ENCODE measurements at places on chromosomes 3 and 15.
A peak's percentile ranks its signal among the peaks of the same experiment; 100 is the strongest.

- DNase-seq: no peak
Measured at GRCh38 chr3:186273586-186273985, 88.4 kb downstream of the DGKG start.

GRCh38 chr15:85753791-85754452, 40.8 kb downstream of the KLHL25 start:
- DNase-seq: no peak

- DNase-seq: no peak
Measured at GRCh38 chr15:100612539-100612938, 10.2 kb downstream of the ASB7 start.

DNA sequence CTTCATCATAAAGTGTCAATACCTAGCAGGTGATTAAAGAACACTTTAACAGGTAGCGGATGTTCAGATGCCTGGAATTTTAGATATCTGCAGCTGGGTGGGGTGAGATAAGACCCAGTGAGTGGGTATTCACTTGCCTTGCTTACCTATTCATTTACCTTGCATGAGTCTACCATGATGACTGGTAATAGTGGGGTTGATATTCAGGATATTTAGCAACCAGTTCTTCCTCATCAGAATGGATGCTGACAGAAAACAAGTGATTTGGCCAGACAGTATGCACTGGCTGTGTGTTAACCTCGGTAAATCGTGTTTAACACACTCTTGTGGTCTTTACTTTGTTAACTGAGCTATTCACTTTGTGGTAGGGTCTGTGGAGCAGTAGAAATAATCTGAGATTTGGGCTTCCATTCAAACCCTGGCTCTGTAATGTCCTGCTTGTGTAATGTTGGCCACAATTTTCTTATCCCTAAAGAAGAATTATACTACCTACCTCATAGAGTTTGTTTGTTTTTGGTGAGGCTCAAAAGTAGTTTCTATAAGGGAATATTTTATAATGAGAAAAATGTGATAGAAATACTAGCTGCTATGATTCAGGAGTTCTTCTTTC, 391.9 kb upstream of the TBL1XR1 start:
- DNase-seq: no peak

DNA sequence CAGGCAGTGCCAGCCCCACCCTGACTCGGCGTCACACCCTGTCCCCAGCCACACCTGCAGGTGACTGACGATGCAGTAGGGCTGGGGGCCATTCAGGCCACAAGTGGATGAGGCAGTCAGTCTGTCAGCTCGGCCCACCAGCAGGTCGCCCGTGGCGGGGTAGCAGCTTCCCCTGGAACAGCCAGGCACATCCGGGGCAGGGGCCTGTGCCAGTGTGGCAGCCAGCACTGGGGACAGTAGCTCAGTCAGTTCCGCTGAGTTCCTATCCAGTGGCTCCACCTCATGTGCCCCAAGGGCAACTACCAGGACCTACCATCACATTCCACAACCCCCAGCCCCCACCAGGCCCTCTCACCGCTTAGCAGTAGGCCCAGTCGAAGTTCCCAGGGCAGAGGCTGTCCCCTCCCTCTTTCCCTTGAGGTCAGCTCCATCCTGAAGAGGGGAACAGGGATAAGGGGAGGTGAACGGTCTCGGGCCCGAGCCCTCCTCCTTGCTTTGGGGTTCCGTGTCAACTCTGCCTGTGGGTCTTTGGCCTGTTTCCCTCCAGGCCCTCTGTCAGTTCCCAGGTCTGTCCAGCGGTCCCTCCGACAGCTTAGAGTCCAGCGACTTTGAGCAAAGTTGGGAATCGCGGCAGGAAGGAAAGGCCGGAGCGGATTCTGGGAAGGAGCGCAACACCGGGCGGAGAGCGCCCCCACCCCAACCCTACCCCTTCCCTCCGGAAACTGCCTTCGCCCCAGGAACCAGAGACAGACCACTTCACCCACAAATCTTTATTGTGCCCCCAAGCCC, at the start of gene LAMB2:
LAMB2 (minus strand) TSS at position 614 of the 789 bp plus-strand sequence; CDS start at position 431, 183 bp downstream.
- DNase-seq: no peak

- DNase-seq: no peak
Measured at GRCh38 chr3:36579746-36580145, 184.6 kb downstream of the DCLK3 start.

DNA sequence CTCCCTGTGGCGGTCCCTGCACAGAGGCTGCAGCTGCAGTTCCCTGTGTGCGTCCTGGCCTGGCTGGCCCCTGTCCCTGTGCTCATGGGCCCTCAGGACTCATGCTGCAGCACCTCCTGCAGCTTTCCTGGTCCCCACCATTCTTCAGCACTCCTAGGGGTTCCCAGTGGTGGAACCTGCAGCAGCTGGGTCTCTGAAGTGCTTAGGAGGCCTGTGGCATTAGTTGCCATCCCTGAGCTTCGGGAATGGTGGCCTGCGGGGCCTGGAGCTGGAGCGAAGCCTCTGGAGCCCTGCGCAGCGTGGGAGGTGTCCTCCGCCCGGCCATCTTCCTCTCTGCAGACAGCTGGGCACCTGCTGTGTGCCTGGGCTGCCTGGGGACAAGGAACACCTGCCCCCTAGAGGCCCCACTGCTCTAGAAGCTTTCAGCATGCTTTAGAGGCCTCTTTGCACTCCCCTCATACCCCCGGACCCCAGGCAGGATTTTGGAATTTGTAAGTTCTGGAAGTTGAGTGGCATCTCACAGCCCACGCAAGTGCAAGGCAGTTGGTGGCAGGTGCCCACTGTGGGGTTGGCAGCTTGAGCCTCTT, 13.1 kb downstream of the PLXNA1 start:
- DNase-seq: no peak

- no peak for DNase-seq
Measured at GRCh38 chr3:136512381-136512780, 239.8 kb downstream of the STAG1 start.

DNA sequence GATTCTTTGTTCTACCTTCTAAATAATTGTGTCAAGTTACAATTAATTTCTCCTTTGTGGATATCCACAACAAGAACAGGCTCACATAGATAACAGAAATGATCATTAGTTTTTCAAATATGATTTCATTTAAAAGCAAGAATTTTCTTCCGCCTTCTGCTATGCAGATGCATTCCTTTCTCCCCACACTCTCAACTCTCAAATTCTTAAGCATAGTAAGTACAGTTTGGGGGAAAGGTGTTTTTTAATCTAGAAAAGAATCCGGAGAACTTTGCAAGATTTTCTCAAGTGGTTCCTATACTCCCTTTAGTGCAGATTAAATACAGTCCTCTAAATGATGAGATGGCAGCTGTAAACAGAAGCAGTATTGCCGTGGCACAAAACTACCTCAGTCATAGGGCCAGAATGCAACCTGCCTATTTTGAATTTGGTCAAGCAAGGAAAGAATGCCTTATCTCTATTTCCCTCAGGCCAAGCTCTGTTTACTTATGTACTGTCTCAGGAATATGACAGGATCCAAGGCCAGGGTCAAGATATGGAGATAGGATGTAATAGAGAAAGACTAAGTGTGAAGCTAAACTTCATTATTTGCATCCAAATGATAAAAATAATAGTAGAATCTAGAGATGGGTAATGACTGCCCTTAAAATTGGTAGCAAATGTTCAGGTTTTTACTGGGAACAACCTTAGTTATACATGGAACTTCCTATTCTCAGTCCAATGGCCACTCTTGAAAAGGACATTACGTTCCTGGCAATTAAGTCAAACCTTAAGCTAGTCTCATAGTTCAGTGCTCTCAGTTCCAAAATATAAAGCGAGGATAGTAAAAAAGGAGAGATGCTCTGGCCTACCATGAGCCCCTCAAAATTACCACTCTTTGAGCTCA, 77.3 kb upstream of the PHLDB2 start:
- DNase-seq: no peak

- no peak for DNase-seq
Measured at GRCh38 chr15:71400294-71400693, 285.0 kb downstream of the THSD4 start.

DNA sequence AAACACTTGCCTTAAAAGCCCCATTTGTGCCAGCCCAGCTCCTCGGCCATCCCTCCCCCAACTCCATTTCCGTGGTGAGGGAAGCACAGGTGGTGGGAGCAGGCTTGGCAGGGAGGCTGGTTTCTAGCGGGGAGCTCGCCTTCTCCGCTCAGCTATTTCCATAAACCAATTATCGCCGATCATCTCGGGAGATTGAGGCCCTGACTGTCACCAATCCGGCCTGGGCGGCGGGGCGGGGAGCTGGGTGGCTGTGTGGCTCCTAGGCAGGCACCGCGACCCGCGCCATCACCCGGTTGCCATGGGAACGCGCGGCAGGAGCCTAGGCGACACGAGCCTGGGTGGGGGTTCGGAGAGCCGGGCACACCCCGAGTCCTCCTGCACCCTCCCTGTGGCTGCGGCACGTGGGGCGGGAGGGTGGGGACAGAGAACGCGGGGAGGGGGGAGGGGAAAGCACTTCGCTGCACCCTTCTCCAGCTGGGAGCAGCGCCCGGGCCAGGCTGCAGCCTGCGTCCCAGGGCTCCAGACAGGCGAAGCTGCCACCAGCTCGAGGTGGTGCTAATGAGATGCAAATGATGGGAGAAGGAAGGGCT, 9.3 kb downstream of the CCDC33 start:
- peak; percentile 15 for DNase-seq

GRCh38 chr3:149947231-149947630, 23.5 kb downstream of the PFN2 start:
- no peak for DNase-seq

DNA sequence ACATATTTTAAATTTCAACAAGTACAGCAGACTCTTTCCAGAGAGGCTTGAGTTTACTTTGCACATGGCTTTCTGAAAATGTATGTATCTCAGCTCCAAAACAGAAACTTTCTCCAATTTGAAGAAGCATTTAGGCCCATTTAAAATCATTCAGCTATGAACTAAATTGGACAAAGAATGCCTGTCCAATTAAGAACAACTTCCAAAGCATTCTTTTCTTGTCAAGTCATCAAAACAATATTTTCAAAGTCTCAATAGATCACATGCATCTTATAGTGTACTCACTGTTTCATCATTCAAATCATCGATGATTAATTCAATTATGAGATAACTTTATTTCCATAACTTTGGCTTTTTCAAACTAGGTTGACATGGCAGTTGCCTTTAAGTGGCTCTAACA, 95.2 kb downstream of the KBTBD8 start:
- DNase-seq: no peak

- DNase-seq: no peak
Measured at GRCh38 chr3:60933824-60934223, 317.4 kb downstream of the FHIT start.

GRCh38 chr3:194996746-194997145, 274.2 kb downstream of the XXYLT1 start:
- DNase-seq: no peak

- DNase-seq: no peak
Measured at GRCh38 chr3:72597756-72598195, 250.5 kb downstream of the SHQ1 start.

GRCh38 chr3:122955916-122956692, 71.5 kb downstream of the SEMA5B start:
- no peak for DNase-seq

GRCh38 chr3:33057320-33058298, 39.3 kb downstream of the GLB1 start:
- no peak for DNase-seq

GRCh38 chr3:32041316-32041715, 59.8 kb downstream of the ZNF860 start:
- DNase-seq: no peak

DNA sequence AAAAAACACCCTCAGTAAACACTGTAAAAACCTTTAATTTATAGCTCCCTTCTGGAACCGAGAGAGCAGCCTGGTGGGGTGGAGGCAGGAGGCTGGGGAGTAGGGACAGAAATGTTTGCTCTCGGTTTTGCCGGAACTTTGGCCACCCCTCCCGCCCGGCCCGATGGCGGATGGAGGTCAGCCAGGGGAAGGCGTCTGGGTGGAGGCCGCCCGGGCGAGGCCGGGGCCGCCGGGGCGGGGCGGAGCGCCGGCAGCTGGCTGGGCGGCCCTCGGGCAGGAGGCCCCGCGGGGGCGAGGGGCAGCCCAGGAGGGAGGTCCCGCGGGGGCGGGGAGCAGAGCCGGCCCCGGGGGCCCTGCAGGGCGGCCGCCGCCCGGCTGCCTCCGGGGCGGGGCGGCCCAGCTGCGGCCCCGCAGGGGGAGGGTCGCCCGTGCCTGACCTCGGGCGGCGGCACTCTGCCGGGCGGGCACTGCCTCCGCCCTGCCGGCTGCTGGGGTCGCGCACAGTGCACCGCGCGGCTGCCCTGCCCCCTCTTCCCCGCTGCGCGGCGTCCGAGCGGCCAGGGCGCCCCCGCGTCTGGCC, 829 bp upstream of the SKIL start:
- no peak for DNase-seq

GRCh38 chr3:150783920-150784746, 21.2 kb upstream of the SIAH2 start:
- DNase-seq: no peak

DNA sequence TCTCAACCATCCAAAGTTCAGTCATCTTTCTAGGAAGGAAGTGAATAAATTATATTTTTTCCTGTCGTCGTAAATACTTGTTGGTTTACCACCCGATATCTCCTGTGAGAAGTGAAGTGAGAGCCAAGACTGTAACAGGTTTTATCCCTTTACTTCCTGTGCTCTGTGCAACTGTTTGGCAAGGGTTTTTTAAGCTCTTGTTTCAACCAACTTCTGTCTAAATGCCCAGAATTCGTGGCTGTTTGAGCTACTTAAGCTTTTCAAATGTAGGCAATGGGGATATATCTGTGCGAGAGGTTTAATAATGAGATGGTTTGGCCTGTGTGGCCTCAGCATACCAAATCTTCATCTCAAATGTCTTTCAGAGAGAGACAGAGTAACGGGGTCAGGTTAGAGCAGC, 134.7 kb downstream of the LRTM1 start:
- DNase-seq: no peak

GRCh38 chr3:28973609-28974008, 307.3 kb upstream of the RBMS3 start:
- no peak for DNase-seq

GRCh38 chr15:30065025-30065801, 17.5 kb upstream of the GOLGA8J start:
- no peak for DNase-seq

DNA sequence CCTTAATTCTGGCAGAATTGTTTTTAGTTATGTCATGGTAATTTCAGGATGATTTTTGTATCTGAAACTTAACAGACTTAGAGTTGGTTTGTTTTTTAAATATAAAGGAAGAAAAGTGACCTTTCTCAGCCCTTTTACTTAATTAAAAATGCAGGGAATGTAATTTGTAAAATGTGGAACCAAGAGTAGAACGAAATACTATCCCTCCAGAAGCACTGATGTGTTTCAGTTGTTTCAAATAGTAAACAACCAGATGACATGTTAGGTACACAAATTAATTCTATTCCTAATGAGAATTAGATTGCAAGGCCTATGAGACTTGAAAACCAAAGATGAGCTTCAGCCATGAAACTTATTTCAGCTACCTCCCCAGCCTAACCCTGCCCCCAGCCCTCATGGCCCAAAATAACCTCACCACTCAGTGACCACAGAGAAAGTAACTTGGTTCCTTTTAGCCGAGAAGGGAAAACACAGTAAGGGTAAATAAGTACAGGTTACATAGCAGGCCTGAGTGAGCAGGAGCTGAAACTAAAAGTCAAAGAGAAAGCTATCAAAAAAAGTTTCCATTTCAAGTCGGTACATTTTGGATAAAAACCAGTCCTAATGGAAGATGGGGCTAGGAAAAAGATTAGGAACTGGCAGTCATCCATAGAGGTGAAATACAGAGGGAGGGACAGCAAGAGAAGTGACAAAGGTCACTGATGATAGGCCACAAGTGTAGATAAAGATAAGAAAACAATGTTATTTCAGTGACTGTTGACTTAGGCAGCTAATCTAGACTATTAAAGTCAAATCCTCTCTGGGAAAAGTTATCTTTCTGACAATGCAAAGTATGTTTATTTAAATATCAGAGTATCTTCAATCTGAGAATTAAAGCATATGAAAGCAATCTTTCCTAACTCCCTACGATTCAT, 23.2 kb downstream of the SENP8 start:
- DNase-seq: no peak

- no peak for DNase-seq
Measured at GRCh38 chr15:52963865-52964264, 173.7 kb upstream of the ONECUT1 start.
